ENCODE measurements at places on chromosomes 3 and 15. TPM values are rescaled to one million over a fixed set of nuclear protein-coding genes. Genes with fewer than 3 reads are reported as not detected.

The DUOX1 gene
- not detected for total RNA-seq

The H1-8 gene
- total RNA-seq = not detected

The SLC22A13 gene
- total RNA-seq = under 0.01 TPM

GRCh38 chr15:70327856-70328678, 230.3 kb upstream of the TLE3 start:
- no peak for DNase-seq

GRCh38 chr3:61564395-61565059, 3.2 kb downstream of the PTPRG start:
- DNase-seq = peak; percentile 81

GRCh38 chr3:177830411-177830849, 633.1 kb upstream of the TBL1XR1 start:
- DNase-seq = peak; percentile 61

DNA sequence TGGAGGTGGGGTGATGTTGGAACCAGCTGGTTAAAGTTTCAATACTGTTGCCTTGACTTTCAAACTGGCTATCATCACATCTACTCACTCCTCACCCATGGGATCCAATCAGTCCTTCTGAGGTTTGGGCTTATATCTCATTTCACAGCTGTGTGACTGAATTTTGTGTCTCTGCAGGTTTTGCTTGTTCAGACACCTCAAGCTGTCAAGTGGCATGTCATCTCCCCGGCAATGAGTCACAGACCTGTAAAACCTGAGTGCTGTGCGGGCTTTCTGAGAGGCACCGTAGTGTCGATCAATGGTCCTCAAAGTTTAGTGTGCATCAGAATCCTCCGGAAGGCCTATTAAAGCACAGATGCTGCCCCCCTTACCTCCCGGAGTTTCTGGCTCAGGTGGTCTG, 86.4 kb upstream of the RORA start:
- DNase-seq = no peak
